ENCODE measurements at places on chromosomes 12 and 14.

DNA sequence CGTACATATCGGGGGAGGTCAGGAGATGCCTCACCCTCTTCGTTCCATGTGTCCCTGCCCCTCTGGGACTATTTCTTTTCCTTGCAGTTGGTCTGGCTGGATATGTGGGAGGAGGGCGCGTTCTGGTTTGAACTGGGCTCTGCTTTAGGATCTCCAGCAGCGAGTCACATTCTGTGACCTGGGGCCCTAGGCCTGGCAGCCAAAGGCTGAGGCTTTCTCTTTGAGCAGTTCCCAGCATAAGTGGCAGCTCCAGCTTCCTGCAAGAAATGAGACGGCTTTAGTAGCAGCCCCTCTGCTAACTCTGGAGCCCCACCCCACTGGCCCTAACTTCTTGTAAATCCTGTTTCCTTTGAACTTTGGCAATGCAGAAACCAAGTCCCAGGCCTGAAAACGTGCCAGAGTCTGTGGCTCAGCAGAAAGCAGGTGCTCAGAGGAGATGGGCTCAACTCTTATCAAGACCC, 274.8 kb downstream of the DPF3 start:
- DNase-seq = no peak

DNA sequence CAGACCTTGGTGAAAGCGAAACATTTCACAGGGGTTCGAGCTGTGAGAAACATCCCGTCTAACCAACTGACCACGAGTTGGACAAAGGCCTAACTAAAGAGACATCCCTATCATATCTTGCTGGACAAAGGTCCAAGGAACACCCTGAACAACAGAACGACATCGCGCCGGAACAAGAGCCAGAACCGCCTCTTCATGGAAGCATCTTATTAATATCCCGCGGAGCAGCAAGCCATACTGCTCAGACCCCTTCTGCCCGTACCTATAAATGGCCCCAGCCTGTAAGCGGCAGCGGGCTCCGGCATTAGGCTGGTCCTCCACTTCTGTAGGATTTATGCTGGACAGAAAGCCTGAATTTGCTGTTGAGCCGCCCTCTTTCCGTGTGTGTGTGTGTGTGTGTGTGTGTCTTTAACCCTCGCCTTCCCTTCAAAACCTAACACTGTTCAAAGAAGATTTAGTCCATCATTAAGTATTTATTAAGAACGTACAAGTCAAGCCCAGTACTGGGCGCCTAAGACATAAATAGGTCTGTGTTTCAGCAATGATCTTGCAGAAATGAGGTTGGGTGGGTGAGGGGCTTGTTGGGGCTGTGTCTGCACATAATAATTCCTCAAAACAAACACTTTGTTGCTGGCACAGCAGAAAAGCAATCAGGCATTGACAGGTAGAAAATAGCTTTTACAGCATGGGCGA, 1.9 kb downstream of the SLC6A15 start:
- no peak for DNase-seq

GRCh38 chr12:96513681-96514080, 24.3 kb downstream of the CFAP54 start:
- no peak for DNase-seq

- no peak for DNase-seq
Measured at GRCh38 chr12:29286081-29286790, 94.7 kb downstream of the ERGIC2 start.

DNA sequence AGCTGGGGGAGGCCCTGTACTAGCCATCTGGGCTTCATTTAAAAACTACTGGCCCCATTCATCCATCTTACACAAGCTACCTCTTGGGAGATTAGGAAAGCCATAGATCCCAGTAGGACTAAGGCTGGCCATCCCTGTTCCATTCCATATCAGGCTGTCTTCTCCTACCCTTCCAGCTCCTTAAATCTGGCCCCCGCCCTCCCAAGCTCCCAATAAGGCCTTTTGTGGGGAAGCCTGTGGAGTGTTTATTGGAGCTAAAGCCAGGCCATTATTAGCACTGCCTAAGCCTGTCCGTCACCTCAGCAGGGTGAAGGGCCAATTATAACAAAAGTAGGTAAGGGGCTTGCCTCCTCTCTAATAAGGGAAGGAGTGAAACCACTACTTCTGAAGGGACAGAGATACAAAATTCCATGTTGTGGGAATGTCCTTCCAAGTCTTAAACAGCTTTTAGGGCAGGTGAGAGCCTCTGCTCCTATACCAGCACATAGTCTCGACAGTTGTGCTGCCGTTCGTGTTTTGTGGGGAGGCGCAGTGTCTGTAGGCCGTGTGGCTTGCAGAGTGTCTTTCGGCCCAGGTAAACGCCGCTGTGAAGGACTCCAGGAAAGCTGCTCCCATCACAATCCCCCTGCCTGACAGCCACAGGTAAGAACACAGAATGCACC, 3.7 kb downstream of the MYL6 start:
- DNase-seq = no peak

GRCh38 chr12:113245695-113246477, 24.6 kb downstream of the TPCN1 start:
- DNase-seq = no peak
